Daoy (cell line): ENCODE measurements at places on chromosomes 11 and 22.

DNA sequence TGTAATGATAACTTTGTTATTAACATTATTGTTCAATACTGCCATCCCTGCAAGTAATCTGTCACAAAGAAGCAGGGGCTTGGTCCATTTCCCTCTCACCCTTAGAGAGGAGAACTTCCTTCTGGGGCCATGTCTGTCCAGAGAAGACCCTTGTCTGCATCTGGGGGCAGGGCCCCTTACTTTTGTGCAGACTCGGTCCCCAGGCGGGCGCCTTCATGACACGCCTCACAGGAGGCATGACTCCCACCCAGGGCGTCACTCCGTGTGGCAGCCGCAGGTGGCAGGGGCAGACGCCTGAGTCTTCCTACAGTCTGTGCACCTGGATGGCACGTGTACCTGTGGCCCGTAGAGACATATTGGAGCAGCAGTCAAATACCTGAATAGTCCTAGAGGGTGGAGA is 21.8 kb upstream of the B3GAT1 start:
- DNase-seq: no peak

GRCh38 chr11:125481531-125481930 is 14.5 kb downstream of the FEZ1 start:
- DNase-seq: no peak

DNA sequence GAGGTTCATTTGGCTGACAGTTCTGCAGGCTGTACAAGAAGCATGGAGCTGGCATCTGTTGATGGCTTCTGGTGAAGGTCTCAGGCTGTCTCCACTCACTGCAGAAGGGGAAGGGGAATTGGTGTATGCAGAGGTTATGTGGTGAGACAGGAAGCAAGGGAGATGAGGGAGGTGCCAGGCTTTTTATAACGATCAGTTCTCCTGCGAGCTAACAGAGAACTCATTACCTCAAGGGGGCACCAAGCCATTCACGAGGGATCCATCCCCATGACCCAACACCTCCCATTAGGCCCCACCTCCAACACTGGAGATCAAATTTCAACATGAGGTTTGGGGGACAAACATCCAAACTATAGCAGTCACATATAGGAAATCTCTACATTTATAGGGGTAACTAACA is 38.7 kb upstream of the E2F8 start:
- DNase-seq: no peak

GRCh38 chr22:29769723-29770321 is 2.7 kb downstream of the UQCR10 start:
- no peak for DNase-seq

GRCh38 chr22:47793304-47794101 is 1031.1 kb downstream of the TBC1D22A start:
- DNase-seq: no peak

- DNase-seq: no peak
Measured at GRCh38 chr11:66676282-66676919, 1.3 kb downstream of the RBM4B start.

DNA sequence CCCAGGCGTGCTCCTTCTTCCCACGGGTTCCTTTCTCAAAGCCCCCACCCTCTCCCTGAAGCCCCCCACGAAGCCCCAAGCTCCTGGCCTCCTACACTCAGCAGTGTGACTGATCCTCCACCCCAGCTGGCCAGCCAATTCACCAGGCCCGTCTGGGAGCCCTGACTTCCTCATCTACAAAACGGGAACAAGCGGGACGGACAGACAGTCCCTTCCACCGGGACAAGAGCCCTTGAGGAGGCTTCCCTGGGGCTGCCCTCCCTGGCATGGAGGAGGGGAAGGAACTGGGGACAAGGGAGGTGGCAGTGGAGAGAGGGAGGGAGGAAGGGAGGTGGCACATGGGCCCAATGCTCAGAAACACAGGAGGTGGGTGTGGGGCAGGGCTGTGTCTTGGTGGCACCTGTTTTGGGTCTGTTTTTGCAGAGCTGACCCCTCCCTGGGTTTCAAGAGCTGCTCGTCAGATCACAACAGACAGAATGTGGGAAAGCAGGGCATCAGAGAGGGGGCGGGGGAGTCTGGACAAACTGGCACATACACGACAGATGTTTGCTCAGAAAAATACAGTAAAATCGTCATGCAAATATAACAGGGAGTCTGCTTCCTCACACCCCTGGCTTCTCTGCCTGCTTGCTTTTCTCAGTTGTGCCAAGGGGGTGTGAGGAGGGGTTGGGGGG is 56.8 kb downstream of the ELFN2 start:
- no peak for DNase-seq

DNA sequence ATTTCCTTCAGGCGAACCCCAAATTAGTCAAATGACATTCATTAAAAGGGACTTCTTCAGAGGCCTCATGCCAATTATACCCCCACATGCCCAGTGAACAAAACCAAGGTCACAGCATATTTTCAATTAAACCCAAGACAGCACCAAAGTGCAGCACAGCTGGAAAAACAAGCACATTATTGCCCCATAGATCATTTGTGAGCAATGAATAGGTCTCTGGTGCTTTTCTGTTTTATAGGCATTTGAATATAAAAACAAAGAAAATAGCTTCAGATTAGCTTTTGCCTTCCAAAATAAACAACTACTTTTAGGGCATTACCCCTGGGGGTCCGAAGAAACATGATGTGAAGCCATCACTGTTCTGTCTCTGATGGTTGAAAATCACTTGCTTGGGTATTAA is 1319.9 kb downstream of the LRRC4C start:
- no peak for DNase-seq

- no peak for DNase-seq
Measured at GRCh38 chr22:49255154-49255553, 572.5 kb downstream of the BRD1 start.

DNA sequence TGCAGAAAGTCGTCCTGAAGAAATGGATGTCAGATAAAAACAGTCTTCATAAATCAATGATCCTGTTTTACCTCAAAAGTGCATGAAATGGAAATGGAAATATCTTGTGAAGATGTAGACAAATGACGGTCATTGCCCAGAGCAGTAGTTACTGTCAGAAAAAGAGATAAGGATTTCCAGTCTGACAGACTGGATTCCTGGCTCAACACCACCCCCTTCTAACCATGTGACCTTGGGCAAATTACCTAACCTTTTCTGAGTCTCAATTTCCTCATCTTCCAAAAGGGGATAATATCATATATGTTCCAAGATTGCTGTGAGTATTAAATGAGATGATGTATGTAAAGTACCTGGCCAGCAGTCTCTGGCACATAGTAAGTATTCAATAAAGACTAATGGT is 32.9 kb upstream of the EHF start:
- DNase-seq: no peak

GRCh38 chr11:119701591-119702549 is 27.1 kb downstream of the NECTIN1 start:
- no peak for DNase-seq

- peak; percentile 77 for DNase-seq
Measured at GRCh38 chr11:20127671-20128527, 32.4 kb downstream of the DBX1 start.

- no peak for DNase-seq
Measured at GRCh38 chr11:41398175-41398574, 61.3 kb downstream of the LRRC4C start.

GRCh38 chr11:120941000-120941399 is 82.9 kb upstream of the TBCEL start:
- DNase-seq: no peak

DNA sequence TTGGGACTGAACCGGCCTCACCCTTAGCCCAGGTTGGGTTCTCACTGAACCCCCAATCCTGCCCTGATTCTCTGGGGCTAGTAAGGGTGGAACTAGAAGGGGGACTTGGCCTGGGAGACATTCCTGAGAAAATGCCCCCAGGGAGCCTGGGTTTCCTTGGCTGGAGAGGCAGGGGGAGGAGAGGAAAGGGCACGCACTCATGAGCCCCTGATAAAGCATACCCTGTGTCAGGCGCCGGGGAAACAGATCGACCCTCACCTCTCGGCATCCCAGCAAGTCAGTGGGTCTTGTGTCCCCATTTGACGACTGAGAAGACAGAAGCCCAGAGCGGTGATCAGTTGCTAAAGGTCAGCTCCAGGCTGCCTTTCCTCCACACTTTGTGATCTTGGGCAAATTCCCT is 47.7 kb upstream of the RTL6 start:
- DNase-seq: no peak

GRCh38 chr11:74330075-74330858 is 18.8 kb upstream of the P4HA3 start:
- peak; percentile 23 for DNase-seq

- DNase-seq: peak; percentile 69
Measured at GRCh38 chr11:7571640-7572000, 57.8 kb downstream of the PPFIBP2 start.

DNA sequence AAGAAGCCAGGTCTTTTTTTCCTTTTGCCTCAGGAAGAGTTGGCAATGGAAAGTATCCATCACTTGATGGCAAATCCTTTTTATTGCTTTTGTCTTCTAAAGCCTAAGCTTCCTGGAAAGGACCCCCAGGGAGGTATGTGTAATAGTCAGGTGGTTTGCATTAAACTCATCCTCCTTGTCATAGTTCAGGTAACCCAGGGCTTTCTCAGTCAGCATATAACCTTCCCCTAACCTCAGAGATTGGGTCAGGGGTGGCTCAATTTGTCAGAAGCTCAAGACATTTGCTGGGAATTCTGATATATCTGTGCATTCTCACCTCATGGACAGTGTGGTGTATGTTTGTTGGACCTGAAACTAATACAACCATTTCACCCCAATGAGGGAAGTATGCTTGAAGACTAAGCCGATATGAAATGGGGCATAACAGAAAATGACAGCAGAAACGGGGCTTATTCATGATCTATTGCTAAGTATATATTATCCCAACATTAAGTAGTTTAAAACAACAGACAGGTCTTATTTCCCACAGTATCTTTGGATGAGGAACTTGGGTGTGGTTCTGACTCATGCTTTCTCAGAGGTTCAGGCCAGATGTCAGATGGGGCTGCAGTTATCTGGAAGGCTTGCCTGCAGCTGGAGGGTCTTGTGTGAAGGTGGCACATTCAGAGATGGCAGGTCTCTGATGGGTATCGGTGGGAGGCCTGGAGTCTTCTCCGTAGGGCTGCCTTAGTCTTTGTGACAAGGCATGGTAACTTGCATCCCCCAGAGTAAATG is 135.8 kb upstream of the SPON1 start:
- peak; percentile 36 for DNase-seq

- DNase-seq: no peak
Measured at GRCh38 chr11:10287140-10287539, 6.9 kb downstream of the SBF2 start.

GRCh38 chr11:35377262-35377661 is 42.1 kb downstream of the SLC1A2 start:
- DNase-seq: no peak

DNA sequence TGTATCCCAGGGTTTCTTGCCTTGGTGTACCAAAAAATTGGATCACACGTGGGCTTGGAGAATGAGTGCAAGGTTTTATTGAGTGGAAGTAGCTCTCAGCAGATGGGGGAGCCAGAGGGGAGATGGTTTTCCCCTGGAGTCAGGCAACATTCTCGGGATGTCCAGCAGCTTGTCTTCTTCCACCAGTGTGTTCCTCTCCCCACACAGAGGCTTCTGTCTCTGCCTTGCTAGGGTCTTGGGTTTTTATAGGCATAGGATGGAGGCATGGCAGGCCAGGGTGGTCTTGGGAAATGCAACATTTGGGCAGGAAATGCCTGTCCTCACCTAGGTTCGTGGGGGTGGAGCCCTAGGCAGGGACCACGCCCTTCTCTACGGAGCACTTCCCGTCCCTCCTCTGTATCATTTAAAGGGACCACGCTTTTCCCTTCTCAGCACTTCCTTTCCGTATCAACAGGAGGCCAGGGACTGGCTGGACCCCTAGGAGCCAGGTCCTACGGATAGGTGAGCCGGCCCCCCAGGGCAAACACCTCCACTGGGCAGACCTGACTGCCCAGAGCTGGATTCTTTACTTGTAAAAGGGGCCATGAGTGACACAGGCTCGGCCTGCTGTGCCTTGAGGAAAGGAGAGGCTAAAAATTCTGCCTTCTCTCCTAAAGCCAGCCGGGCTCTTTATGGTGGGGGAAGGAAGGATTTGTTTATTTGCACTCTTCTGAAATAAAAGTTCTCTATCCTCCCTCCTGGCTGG is 55.3 kb upstream of the CCDC188 start:
- DNase-seq: peak; percentile 63

DNA sequence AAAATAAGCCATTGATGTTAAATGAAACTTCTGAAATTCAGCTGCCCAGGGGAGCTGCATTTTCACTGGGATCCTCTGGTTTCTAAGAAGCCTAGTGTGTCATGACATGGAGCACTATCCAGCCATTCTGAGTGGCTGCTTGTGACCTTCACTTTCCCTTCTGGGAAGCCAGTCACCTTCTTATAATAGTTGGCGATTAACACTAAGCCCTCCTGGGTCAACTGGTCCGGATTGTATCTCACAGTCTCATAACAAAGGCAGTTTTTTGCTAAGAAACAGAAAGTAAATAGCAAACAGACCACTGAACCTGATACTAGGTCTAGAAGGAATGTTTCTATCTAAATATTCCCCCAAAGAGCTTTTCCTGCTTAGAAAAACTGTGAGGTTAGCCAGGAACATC is 7.9 kb downstream of the CSRP3 start:
- DNase-seq: no peak

- DNase-seq: no peak
Measured at GRCh38 chr11:115886422-115886733, 382.2 kb upstream of the CADM1 start.

DNA sequence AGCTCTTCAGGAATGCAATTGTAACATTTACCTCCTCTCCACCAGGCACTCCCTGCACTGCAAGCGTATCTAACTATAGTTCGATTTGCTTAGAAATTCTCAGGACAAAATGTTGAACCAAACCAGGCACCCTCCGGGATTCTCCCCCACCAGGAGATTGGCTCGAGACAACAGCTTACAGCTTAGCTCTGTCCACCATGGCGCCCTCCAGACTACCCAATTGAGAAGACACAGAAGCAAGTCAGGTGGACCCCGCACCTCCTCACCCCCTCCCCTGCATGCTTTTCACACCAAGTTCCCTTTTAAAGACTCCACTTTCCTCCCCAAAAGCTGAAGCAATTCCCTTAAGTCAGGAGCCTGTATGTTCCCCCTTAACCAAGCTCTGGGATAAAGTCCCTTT is 34.7 kb upstream of the RFPL3 start:
- no peak for DNase-seq

- no peak for DNase-seq
Measured at GRCh38 chr22:22588485-22589164, 29.6 kb upstream of the PRAME start.

- DNase-seq: no peak
Measured at GRCh38 chr22:43528601-43529360, 117.0 kb downstream of the MPPED1 start.

DNA sequence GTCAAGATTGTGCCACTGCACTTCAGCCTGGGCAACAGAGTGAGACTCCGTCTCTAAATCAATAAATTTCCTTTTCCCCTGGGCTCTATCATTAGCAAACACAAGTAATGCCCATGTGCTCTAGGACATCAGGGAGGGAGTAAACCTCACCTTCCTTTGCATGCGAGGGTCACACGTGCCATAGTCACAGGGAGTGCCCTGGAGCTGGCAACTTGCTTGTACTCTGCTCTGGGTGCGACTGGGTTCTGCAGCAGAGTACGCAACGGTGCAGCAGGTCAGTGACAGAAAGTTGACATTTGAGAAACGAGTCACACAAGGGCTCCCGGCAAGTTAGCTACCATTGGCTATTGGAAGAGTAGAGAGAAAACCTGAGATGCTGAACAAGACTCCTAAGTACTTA is 32.6 kb upstream of the CHKA start:
- no peak for DNase-seq
